ENCODE measurements at places on chromosomes 4 and X. TPM values are rescaled to one million over a fixed set of nuclear protein-coding genes. Genes with fewer than 3 reads are reported as not detected.

Gene CXCL3
- total RNA-seq: 1.2 TPM

Gene SMARCA1
- 78.0 TPM for total RNA-seq

Gene ACSL1
- 31.4 TPM for total RNA-seq

Gene AKAP4
- not detected for total RNA-seq

Gene HSFX3
- not detected for total RNA-seq

Gene CENPE
- total RNA-seq: 5.0 TPM

Gene PCDH19
- 25.7 TPM for total RNA-seq

Gene AADAT
- 18.6 TPM for total RNA-seq

Gene SGMS2
- total RNA-seq: 0.94 TPM

Gene ARHGEF6
- total RNA-seq: 23.1 TPM

Gene CYBB
- 16.4 TPM for total RNA-seq

Gene HUWE1
- total RNA-seq: 95.3 TPM

Gene CSN1S1
- not detected for total RNA-seq

Gene NR3C2
- total RNA-seq: 10.9 TPM

Gene ETDA
- total RNA-seq: not detected

Gene TEX11
- not detected for total RNA-seq

Gene FOXR2
- total RNA-seq: not detected

Gene CCDC120
- 2.0 TPM for total RNA-seq

Gene HSFX1
- 1.7 TPM for total RNA-seq

Gene TLR6
- total RNA-seq: 1.9 TPM

Gene IL2RG
- not detected for total RNA-seq

Gene FRAS1
- 7.0 TPM for total RNA-seq

Gene NHSL2
- total RNA-seq: 0.78 TPM

Gene AKAP14
- 1.4 TPM for total RNA-seq

Gene CT45A5
- total RNA-seq: not detected

Gene SMR3B
- not detected for total RNA-seq

Gene CTAG1A
- not detected for total RNA-seq

Gene HHIP
- 0.31 TPM for total RNA-seq

Gene TLR2
- 1.6 TPM for total RNA-seq

Gene DCAF8L2
- not detected for total RNA-seq

Gene SPANXN4
- not detected for total RNA-seq

Gene ATP8A1
- total RNA-seq: 239 TPM
